ENCODE measurements at places on chromosomes 6 and 20. TPM values are rescaled to one million over a fixed set of nuclear protein-coding genes. Genes with fewer than 3 reads are reported as not detected.

MCCD1 gene
- not detected for polyA plus RNA-seq

TEAD3 gene
- polyA plus RNA-seq = 0.20 TPM

MMP24 gene
- 0.06 TPM for polyA plus RNA-seq

DNA sequence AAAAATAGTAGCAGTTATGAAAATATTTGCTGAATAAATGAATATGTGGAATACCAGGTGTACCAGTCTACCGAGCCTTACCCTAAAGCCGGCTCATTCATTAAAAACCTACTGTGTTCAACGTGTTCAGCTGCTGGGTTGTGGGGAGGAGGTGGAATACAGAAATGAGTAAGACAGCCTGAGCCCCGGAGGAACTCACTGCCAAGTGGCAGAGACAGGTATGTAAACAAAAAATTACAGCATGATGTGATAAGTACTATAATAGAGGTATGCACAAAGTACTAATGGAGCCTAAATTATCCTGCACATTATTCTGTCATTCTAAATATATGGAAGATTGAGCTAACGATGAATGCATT is 6.8 kb upstream of the ADTRP start:
- no peak for DNase-seq

GRCh38 chr6:119521251-119521650 is 171.7 kb upstream of the MAN1A1 start:
- DNase-seq = no peak

GRCh38 chr20:17381724-17382123 is 149.5 kb downstream of the BFSP1 start:
- DNase-seq = no peak

DNA sequence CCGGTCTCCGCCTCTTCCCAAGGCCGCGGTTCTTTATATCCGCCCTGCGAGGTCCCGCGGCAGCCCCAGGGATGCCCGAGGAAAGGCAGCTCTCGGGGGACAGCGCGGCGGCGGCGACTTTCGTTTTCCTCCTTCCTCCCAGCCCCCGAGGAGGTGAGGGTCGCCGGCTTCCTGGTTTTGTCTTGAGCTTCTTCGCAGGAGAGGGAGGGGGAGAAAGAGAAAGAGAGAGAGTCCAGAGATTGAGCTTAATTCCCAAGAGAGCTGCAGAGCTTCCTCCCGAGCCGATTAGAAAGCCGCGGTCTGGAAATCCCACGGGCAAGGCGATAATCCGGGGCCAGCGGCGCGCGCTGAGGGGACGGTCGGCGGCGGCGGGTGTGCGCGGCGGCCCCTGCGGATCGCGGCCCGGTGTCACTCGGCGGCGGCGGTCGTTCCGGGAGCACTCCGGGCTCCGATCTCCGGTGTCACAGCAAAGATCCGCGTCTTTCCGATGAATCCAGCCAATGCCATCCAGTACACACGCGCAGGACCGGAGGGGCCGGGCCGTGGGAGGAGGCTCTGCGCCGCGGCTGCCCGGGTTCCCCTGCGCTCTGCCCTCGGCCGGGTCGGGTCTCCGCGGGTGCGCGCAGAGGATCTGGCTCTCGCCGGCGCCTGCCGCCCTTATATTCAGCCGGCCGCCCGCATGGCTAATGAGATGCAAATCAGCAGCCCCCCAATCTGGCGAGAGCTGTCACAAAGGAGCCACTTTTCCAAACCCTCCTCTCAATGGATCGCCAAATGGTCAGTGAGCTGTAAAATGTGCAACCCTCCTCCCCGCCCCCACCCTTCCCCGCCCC is at the start of gene DLL1:
Gene DLL1, minus strand, starts transcription at position 783 of the 833 bp plus-strand sequence. CDS start 939 bp downstream, outside the sequence.
- no peak for DNase-seq

All from CD4-positive, CD25-positive, alpha-beta regulatory T cell (primary cell).